H7 (cell line): ENCODE measurements at places on chromosomes 6 and 20.

DNA sequence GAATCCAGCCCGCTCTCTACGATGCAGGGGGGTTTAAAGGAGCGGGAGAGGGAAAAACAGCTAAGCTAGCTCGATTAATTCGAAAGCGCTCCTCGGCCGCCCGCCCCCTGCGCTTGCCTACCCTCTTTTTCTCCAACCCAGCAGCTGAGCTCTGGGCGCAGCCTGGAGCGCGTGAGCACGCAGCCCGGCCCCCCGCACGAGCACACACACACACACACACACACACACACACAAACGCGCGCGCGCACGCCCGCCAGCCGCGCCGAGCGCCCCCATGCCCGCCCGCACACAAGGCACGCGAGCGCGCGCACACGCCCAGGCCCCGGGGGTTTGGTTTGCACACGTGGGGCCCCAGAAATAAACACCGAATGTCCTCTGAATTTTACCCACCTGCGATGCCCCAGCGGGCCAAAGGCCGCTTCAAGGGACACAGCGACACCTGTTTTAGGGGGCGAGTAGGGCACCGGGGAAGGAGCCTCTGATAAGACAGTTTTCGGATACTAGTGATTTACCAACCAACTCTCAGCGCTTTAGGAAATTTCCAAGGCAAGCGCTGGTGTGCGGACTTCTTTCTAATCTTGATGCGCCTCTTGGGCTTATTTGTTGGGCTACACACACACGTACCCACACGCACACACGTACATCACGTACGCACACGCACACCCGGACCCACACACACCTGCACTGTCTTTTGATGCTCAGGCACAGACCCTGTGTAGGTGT, 802 bp upstream of the NRN1 start:
- DNase-seq: peak; percentile 85

DNA sequence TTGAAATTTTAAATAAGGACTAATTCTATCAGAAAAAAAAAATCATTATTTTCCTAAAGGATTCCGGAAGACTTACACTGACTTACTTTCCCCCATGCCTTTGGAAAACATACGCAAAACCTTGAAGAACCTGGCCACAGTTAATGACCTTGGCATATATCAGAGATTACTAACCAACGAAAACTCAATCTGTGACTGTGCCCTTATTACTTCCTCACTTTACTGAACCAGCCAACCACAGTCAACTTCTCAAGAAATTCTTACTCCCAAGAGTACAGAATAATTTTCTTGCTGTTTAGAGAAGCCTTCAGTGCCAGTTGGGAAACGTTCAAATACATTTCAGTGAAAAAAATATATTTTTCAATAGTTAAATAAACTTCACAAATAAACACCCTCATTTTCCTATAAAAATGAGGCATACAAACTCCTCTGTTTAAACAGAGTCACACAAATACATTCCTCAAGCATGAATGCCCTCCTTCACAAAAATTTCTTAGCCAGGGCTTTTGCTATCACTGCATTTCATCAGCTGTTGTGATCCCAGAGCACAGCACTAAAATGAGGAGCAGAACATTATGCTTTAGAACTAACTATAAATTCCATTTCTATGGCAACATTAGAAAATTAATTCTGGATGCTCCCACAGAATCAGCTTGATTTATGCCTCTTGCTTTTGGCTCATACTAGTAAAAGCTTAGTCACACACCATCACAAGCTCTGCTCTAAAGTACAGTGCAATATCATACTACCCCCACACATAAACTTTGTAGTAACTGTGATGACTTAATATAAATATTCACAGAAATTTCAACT, 117.6 kb downstream of the DST start:
- DNase-seq: no peak

DNA sequence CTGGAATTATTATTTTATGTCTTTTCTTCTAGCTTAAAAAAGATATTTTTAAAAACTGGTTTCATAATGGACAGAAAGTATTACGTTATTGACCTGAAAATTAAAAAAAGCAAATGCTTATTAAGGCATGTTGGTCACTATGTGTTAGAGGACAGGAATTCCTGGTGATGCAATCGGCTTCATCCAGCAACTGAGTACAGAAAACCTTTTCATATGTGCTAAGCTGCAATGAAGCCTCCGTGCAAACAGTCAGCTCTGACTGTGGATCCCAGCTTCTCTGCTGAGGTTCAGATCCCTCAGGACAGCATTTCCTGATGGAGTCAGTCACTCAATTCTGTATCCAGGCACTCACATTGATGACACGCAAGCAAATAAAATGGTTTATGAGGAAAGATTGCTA, 22.7 kb upstream of the BMP2 start:
- DNase-seq: no peak

- no peak for DNase-seq
Observed at GRCh38 chr20:55513954-55514353, 491.4 kb downstream of the CBLN4 start.

DNA sequence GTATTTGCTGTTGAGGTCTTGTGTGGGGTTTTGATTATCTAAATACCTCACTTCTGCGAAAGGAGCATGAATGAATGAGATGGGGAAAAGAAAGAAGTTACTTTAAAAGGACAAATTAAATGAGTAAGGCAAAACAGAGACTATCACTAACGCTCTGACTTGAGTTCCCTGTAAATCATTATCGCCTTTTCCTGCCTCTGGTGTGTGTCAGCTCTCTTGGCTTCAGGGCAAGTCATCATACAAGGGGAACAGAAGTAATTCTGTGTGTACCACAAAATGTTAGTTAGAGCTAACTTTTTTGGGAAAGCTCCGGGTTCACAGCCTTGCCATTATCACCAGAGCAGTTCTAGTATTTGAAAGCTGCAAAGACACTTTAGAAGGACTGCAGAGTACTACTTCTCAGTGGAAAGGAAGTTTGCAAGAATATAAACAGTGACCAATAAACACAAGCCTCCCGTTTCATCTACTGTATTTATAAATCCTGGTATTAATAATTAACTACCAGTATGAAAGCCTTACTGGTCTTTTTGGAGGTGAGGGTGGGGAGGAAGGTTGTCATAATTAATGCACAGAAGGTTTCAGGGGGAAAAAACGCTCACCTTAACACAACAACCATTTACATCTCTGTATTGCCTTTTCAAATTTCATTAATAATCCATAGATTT, 1.2 kb downstream of the DZANK1 start:
- no peak for DNase-seq

GRCh38 chr20:858011-858410, 24.5 kb downstream of the FAM110A start:
- no peak for DNase-seq

DNA sequence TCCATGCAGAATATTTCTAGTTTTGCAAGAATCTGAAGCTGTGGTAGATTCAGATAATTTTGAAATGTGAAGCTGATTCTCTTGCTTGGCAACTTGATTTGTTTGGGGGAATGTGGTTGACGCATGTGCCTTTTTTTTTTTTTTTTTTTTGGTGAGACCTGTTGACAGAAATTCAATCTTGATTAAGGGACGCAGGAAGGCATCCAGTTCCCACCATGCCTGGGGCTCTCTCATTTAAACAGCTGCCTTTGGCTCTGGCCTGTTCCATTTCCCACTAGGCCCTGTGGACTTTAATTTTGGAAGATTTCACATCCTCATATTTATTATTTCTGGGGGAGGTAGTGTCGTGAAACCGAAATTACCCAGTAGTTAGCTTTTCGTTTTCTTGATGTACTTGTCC, 8.6 kb downstream of the TPX2 start:
- no peak for DNase-seq

- no peak for DNase-seq
Observed at GRCh38 chr6:107348224-107348623, 111.1 kb downstream of the PDSS2 start.

DNA sequence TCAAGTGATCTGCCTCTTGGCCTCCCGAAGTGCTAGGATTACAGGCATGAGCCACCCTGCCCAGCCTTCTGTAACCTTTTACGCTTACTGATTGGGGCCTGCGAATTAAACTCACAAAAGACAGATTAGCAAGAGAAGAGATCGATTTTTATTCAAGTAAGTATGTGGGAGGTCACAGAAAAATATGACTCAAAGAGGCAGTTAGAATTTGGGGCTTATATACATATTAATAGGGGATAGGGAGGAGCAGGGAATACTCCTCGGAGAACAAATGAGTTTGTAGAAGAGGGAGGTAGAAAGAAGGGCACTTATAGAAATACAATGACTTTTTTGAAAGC, 78.9 kb downstream of the CD24 start:
- no peak for DNase-seq

DNA sequence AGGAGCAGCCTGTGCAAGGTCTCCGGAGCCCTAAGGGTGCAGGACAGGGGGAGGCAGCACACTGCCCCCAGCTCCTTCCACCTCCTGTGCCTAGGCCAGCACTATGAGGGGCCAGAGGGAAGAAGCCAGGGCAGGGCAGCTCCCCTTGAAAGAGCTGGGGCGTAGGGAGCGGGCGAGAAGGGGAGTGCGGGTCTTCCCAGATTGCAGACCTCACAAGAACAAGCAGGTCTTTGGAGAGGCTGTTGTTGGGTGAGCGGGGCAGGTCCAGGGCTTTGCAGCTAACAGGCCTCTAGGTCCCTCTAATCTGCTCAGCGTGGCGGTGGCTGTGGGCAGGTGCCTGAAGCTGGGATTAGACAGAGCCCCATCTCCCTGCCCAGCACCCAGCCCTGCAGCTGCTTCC, 22.4 kb upstream of the CST1 start:
- no peak for DNase-seq

GRCh38 chr20:57655809-57656155, 35.6 kb upstream of the ZBP1 start:
- DNase-seq: peak; percentile 33
